Kidney (tissue), 22 donors: ENCODE measurements at places on chromosomes 11 and 22. TPM values are rescaled to one million over a fixed set of nuclear protein-coding genes. Genes with fewer than 3 reads are reported as not detected.

DNA sequence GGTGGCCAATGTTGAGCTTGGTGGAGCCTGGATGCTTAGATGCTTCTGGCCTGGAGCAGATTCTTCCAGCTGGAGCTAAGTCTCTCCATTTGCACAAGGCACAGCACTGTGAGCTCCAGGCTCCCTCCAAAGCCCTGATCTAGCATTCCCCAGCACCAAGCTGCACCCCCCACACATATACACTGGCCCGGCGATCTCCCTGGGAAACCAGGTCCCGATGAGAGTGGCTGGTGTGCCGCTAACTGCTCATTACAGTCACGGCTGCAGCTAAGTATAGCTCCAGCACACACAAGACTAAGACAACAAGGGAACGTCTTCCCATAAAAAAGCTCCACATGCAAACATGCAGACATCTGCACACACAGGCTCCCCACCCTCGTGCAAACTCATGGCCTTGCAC is 17.6 kb downstream of the KCNC1 start:
- H3K4me3 ChIP-seq = no peak overlapping the region
- H3K27ac ChIP-seq = no peak overlapping the region
- H3K4me1 ChIP-seq = no peaks in the 10 kb centered on the region
- H3K36me3 ChIP-seq = no peaks in the 10 kb centered on the region
- DNase-seq = no peak

GRCh38 chr11:131474947-131475346 is 104.5 kb downstream of the NTM start:
- H3K4me3 ChIP-seq = no peak overlapping the region
- no peaks in the 10 kb centered on the region for H3K36me3 ChIP-seq
- no peak overlapping the region for H3K27ac ChIP-seq
- DNase-seq = no peak
- H3K4me1 ChIP-seq = no peaks in the 10 kb centered on the region
- peaks cover 2% of the 10 kb centered on the region for H3K27me3 ChIP-seq

DNA sequence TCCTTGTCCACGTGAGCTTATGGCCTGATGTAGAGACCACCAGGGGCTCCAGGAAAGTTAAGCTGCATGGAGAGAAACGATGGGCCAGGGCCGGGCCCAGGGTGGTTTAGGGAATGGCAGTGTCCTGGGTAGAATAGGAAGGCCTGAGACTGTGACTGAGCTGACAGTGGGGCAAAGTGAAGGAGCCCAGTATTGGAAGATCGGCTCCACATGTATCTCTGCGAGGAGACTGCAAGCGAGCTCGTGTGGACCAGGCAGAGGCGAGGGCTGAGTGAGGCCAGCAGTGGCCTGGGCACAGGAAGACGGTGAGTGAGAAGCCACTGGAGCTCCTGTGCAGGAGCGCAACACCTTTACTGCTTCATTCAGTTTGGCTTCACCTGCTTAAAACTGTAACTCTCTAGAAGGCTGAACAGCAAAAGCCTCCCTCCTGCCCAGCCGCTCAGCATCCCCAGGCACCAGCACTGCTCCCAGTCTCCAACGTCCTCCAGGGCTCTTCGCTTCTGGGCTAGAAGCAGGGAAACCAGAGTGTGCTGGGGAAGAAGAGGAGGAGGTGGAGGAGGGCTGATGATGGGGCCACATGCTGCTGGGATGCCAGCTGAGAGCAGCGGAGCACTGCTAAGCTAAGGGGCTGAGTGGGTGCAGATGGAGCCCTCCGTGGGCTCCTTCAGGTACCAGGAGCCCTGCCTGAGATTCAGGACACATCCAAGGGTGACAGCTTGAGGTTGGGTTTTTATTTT is 13.5 kb downstream of the TCIRG1 start:
- H3K27me3 ChIP-seq = no peaks in the 10 kb centered on the region
- no peak overlapping the region for H3K4me3 ChIP-seq
- H3K4me1 ChIP-seq = no peaks in the 10 kb centered on the region
- H3K27ac ChIP-seq = no peak overlapping the region
- H3K36me3 ChIP-seq = no peaks in the 10 kb centered on the region

DNA sequence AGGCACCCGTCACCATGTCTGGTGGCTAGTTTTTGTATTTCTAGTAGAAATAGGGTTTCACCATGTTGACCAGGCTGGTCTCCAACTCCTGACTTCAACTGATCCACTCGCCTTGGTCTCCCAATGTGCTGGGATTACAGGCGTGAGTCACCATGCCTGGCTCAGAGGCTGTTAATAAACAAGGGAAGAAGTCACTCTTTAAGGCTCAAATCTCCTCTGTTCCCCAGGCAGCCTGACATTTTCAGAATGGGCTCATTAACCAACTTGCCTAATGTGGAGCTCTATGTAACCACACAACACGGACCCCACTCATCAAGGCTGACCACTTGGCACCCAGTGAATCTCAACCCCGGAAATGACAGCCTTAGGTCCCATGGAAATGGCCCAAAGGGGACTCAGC is 24.1 kb downstream of the APOL3 start:
- no peaks in the 10 kb centered on the region for H3K36me3 ChIP-seq
- no peak overlapping the region for H3K4me3 ChIP-seq
- no peak overlapping the region for H3K27ac ChIP-seq
- no peak for DNase-seq
- H3K4me1 ChIP-seq = peaks cover 3% of the 10 kb centered on the region
- no peaks in the 10 kb centered on the region for H3K27me3 ChIP-seq

TRPM5 gene
- total RNA-seq = 0.25 TPM

GRCh38 chr11:2523821-2524391 is 79.1 kb downstream of the KCNQ1 start:
- H3K4me3 ChIP-seq = no peak overlapping the region
- peak; percentile 7 for DNase-seq

- peak; percentile 85 for DNase-seq
- H3K4me1 ChIP-seq = no peaks in the 10 kb centered on the region
- no peaks in the 10 kb centered on the region for H3K27me3 ChIP-seq
- peak overlapping the region; percentile 2 for H3K4me3 ChIP-seq
- peak overlapping the region; percentile 95 for H3K27ac ChIP-seq
- no peaks in the 10 kb centered on the region for H3K36me3 ChIP-seq
Observed at GRCh38 chr22:17836992-17837742, 62.9 kb upstream of the BID start.

DNA sequence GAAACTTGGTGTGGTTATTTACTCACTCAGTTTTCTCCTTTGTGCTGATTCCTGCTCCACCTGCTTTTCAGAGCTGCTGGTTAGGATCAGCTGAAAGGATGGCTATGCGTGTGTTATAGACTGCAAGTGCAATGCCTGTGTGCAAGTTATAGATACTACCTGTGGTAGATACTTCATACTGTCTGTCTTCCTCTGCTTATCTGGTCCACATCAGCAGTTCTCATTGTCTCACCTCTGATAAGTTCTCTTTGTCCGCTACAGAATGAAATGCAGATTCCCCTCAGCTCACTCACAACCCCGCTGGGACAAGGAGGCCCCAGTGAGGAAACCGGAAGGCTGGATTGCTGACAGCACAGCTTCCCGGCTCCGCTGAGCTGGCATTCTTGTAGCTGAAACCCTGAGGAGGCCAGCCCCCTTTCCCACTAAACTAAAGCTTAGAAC is 37.5 kb upstream of the LYVE1 start:
- H3K4me1 ChIP-seq = peaks cover 2% of the 10 kb centered on the region
- H3K4me3 ChIP-seq = no peak overlapping the region
- no peaks in the 10 kb centered on the region for H3K27me3 ChIP-seq
- H3K27ac ChIP-seq = peak overlapping the region; percentile 56

ADM2 gene
- 8.0 TPM for total RNA-seq
